ENCODE measurements at places on chromosomes 16 and 17.

DNA sequence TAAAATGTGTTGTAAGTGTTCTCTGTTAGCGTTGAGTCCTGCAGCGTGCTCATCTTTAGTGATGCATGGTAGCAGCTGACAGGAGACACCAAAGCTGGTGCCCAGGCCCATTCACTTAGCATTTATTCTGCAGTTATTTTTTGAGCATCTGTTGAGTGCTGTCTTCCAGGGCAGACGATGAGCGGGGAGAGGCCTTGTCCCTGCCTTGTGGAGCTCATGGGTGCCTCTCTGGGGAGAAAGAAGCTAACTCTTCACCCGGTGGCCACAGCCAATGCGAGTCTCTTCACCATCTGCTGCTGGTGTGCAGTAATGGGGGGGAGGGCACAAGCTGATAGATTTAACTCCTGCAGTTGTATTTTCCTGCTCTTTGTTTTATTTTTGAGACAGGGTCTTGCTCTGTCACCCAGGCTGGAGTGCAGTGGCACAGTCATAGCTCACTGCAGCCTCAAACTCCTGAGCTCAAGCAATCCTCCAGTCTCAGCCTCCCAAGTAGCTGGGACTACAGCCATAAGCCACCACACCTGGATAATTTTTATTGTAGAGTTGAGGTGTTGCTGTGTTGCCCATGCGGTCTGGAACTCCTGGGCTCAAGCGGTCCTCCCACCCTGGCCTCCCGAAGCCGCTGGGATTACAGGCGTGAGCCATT, 30.5 kb downstream of the GPT2 start:
- DNase-seq, result no peak

- no peak for DNase-seq
Measured at GRCh38 chr16:61277849-61278248, 758.4 kb downstream of the CDH8 start.

GRCh38 chr16:86037999-86038925, 139.3 kb downstream of the IRF8 start:
- DNase-seq, result no peak

GRCh38 chr17:39607851-39608130, at the start of gene NEUROD2:
TSS of gene NEUROD2 (minus strand) at chr17:39607920. CDS start at chr17:39606599, 1,321 bp downstream.
- DNase-seq, result no peak

DNA sequence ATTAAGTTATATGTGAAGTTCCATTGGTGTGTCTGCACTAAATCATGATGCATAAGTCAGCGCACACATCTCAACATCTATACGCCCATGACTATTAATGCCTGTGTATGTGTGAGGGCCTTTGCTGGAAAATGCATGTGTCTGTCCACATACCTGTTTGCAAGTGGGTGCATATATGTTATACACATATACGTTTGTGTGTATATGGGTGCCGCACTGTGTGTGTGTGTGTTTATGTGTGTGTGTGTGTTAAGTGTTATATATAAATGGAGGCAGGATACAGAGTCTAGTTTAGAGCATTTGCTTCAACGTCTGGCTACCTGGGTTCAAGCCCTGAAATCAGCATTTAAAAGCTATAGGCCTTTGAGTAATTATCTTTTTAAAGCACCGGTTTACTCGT, 19.5 kb downstream of the GP2 start:
- DNase-seq, result no peak

DNA sequence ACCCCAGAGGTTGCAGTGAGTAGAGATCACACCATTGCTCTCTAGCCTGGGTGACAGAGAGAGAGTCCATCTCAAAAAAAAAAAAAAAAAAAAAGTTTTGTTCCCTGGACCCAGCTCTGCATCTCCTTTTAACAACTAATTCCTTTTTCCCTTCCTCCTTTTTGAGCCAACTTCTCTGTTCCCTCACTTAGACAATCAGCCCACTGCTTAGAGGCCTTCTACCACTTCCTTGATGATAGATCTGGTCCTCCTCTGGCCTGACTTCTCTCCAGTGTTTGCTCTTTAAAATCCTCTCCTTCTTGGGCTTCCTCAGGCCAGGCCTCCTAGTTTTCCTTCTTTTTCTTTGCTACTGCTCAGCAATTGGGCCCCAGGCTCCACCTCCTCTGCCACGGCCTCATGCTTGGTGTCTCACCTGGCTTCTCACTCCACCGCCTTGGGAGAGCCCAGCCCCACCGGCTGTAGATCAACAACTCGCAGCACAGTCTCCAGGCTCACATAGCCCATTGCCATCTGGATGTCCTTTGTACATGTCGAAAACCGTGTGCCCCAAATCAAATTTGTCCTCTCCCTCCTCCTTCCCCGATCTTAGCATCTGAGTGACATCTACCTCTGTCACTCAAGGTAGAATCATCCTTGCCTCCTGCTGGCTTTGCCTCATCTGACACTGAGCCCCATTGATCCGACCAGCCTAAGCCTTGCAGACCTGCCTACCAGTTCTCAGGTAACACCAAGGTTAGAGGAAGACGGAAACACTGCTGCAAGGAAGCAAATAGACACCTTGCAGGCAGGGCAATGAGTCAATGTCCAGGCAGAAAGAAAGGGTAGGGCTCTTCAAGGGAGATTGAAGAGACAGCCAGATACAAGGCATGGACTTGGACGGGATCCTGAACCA, 17.4 kb downstream of the ARHGAP27 start:
- DNase-seq, result no peak

DNA sequence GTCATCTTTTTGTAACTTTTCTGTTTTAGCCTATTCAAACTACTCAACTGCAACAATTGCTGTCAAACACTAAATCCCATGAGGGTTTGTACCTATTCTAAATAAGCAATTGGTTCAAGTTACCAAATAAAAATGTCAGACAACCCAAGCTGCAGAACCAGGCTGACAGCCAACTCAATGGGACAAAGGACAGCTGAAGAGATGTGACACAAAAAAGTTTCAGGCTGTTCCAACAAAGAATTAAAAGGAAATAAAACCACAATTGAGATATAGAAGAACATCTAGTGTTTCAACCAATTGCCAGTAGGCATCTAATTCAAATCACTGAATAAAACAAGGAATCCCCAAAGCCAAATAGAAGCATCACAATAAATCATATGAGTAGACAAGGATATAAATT, 49.3 kb downstream of the GRB7 start:
- no peak for DNase-seq

- no peak for DNase-seq
Measured at GRCh38 chr16:19809121-19809635, 75.5 kb downstream of the GPRC5B start.

- no peak for DNase-seq
Measured at GRCh38 chr17:66491213-66491612, 188.8 kb downstream of the PRKCA start.

GRCh38 chr16:22624800-22625533, 114.3 kb downstream of the NPIPB5 start:
- no peak for DNase-seq

- no peak for DNase-seq
Measured at GRCh38 chr16:66503612-66504011, 46.3 kb downstream of the TK2 start.

GRCh38 chr17:78332991-78333390, 26.9 kb downstream of the SOCS3 start:
- DNase-seq, result no peak

GRCh38 chr16:81804134-81804610, 25.1 kb downstream of the PLCG2 start:
- DNase-seq, result no peak

DNA sequence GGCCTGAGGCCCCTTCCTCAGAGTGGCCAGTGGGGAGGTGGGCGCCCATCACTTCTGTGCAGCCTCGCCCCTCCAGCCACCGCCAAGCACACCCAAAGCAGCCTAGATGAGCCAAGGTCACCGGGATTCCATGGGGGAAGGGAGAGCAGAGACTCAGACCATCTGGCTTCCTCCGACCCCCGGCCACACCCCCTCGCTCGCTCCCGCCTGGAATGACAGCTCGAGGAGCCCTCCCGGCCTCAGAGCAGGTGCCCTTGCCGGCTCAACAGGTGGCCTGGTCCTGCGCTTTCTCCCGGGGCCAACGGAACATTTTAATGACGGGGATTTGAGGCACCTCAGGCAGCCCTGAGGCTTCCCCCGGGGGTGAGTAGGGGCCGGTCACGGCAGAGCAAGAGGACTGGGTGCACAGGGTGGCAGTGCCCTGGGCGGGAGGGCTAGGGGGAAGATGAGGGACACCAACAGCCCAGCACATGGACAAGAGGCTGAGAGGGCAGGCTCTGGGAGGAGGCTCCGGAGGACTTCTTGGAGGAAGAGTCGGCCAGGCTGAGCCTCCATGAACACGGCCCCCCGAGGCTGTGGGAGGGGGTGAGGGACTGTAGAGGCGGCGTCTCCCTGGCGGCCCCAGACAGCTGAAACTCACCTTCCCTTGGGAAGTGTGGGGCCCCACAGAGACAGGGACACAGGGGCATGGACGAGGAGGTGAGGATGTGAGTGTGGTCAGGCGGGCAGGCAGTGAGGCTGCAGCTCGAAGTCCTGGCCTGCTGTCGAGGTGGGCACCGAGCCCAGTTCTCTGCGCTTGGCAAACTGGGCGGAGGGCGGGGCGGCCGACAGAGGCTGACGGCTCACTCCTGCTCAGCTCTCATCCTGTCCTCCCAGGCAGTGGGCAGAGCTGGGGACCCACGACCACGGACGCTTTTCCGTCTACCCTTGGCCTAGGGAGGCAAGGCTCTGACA, 12.5 kb upstream of the C1QTNF8 start:
- DNase-seq, result no peak

GRCh38 chr17:47895347-47895855, 635 bp upstream of the SP2 start:
- DNase-seq, result no peak

- no peak for DNase-seq
Measured at GRCh38 chr16:54928411-54929089, 2.1 kb upstream of the IRX5 start.

DNA sequence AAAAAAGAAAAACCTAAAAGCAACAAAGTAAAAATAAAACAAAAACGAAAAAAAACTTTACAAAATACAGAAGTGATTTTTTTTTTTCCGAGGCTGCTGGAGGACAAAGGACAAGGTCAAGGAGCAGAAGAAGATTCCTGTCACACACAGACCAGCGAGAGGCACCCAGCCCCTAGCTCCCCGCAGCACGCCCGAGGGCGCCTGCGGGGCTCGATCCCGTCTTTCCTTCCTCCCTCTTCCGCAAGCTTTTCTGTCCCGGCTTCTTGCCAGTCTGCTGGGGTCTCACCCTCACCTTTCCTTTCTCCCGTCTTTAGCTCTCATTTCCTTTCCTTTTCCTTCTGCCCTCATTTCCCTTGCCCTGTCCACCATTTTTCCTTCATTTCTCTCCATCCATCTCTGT, 66.1 kb upstream of the DNAH17 start:
- DNase-seq, result no peak

DNA sequence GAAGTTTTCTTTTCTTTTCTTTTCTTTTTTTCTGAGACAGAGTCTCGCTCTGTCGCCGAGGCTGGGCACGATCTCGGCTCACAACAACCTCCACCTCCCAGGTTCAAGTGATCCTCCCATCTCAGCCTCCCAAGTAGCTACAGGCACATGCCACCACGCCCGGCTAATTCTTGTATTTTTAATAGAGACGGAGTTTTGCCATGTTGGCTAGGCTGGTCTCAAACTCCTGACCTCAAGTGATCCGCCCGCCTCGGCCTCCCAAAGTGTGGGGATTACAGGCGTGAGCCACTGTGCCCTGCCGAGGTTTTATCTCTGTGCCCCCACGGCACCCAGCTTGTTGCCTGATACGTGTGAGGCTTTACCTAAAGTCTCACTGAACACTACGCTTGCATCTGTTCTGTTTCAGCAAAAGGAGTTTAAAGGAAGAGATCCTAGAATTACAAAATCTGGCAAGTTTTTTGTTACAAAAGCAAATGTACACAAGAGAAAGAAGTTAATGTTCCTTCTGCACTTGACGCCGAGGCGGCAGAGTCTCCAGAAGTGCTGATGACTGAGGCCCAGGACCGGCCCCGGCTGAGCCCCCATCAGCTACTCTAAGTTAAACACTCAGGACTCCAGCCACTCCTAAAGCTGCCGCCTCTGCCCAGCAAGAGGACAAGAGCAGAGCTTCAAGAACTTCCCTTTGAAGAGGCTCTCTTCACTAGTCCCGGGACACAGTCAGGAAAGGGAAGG, 9.2 kb downstream of the ABCA3 start:
- no peak for DNase-seq

DNA sequence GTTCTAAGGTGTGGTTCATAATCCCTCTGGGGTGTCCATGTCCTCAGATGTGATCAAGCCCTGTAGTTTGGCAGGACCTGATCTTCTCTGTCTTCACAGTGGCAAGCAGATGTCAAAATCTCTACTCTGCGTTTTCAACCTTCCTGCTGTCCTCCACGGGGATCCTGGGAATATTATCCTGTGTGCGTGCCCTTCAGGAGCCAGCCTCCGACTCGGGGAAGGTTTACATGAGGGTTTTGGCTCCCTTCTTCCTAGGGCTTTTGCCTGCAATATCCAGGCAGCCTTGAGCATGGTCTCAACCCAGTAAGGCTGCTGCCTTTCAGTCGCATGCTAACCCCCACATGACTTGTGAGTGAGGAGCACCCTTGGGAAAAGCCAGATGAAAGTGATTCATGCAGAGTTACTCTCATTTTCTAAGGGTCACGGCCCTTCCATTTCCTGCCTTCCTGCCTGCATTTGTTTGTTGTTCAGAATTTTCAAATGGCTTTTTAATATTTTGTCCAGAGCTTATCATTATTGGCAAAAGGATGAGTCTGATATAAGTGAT, 202.2 kb upstream of the CHMP6 start:
- peak; percentile 93 for DNase-seq

- DNase-seq, result no peak
Measured at GRCh38 chr17:71432378-71433315, 688.2 kb upstream of the SOX9 start.

DNA sequence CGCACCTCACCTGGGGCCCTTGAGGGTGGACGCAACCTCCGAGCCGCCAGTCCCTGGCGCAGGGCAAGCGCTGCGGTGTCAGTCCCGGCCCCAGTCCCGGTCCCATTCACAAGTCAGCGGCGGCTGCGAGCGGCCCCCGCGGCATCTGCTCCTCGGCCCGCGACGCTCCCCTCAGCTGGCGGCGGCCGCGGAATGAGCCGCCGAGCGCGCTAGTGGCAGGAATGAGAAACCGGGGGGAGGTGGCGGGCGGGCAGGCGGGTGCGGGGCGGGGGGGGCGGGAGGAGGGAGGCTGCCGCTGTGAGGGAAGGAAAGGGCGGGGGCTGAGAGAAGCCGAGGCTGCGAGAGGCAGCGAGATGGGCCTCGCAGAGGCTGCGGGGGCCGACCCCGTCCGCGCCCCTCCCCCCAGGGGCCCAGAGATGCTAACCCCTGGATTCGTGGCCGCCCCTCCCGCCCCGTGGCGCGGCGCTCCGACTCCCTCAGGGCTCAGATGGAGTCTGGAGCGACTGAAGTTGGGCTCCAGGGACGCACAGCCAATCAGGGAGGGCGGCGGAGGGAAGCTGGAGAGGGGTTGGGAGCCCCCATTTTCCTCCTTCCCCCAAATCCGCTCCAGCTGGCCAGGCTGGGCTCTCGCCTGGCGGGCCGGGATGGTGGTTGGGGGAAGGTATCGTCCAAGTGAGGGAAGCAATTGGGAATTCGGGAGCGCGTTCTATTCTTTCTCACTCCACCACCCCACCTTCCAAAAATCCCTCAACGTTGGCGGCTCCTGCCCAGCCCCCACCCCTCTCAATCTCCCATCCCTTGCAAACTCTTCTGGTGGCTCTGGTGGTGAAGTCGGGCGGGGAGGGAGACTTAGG, at the start of gene CDH11:
CDH11 (minus strand) TSS at position 194 of the 854 bp plus-strand sequence. CDS start 117,194 bp downstream, outside the sequence.
- peak; percentile 55 for DNase-seq

- DNase-seq, result no peak
Measured at GRCh38 chr17:4235372-4236279, 28.2 kb downstream of the ANKFY1 start.
